ENCODE measurements at places on chromosomes 16 and 17.

DNA sequence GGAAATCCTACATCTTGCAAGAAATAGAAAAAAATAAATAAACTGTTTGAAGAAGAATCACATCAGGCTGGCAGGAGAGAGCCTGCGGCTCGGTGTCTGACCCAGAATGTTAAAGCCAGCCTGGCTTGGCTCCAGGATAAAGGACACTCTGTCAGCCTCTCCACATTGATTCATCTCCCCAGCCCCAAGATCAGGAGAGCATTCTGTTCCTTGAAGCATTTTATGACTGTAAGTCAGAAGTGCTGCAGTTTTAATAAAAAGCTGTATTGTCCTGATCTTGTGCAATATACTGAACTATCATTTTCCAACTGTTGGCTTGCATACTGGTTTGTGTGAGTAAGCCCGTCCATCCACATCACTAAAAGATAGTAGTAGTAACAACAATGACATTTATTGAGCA lies 426.6 kb downstream of the HAPSTR1 start:
- no peak for DNase-seq

GRCh38 chr16:66418165-66418962 lies 8.7 kb upstream of the BEAN1 start:
- DNase-seq: no peak

DNA sequence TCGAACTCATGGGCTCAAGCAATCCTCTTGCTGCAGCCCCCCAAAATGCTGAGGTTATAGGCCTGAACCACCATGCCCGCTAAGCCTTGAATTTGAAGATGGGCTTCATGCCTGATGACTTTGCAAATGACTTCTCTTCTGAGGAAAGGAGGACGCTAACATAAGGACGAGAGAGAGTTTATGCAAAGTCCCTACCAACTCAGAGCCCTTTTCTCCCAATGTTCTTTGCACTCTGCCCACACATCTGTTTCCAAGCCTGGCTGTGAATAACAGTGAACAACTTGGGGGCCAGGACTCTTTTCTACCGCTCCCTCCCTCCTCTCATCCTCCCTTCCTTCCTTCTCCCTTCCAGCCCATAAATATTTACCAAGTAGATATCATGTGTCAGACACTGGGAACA lies 8.5 kb upstream of the NPIPB2 start:
- no peak for DNase-seq

GRCh38 chr17:30519707-30520106 lies 42.5 kb downstream of the GOSR1 start:
- DNase-seq: peak; percentile 68

Measured in skeletal muscle cell (primary cell).